ENCODE measurements at places on chromosomes 16 and 17.
A peak's percentile ranks its signal among the peaks of the same experiment; 100 is the strongest.

DNA sequence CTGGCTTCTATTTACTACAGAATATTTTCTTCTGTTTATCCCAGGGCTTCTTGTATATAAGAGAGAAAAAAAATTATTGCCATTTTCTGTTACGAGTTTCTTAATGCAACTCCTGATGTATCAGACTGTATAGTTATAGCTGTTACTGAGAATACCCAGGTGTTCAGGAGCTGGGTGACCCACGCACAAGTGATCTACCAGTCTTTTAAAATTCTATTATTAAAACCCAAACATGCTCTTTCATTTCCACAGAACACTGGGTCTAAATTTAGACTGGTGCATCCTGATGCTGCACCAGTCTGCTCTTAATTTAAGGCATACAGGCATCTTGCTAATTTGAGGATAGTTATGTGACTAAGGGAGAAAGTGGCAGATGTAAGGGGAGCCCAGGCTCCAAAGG lies 31.2 kb upstream of the NLRP1 start:
- no peak for DNase-seq

GRCh38 chr17:73262676-73263642 lies 1.3 kb upstream of the CPSF4L start:
- DNase-seq = no peak

DNA sequence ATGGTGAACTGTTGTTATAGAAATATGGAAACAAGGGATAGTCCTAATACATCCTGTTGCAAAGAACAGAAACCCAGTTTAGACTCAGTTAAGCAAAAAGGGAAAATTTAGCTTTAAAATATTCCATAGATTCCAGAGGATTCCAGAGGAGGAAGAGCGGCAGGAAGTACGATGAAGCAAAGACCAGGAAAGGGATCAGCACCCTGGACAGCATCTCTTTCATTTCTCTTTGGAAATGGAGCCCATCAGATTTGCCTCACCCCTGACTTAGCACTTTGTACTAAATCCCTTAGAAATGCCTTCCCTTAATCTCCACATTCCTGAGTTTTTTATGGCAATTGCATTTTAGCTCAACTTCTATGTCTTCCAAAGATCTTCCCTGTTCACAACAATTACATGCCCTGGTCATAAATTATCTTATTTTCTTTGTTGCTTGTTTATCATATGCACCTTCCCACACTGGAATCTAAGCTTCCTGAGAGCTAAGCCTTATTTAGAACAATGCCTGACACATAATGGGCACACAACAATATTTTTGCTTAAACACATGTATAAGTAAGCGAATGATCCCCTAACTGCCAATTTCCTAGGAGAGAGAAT lies 150.0 kb upstream of the RBFOX1 start:
- no peak for DNase-seq

DNA sequence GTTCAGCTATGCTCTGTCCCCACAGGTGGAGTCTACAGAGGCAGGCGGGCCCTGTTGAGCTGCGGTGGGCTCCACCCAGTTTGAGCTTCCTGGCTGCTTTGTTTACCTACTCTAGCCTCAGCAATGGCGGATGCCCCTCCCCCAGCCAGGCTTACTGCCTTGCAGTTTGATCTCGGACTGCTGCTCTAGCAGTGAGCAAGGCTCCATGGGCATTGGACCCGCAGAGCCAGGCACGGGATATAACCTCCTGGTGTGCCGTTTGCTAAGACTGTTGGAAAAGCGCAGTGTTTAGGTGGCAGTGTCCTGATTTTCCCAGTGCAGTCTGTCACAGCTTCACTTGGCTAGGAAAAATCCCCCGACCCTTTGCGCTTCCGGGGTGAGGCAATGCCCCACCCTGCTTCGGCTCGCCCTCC lies 89.1 kb downstream of the BCAS3 start:
- DNase-seq = peak; percentile 38

DNA sequence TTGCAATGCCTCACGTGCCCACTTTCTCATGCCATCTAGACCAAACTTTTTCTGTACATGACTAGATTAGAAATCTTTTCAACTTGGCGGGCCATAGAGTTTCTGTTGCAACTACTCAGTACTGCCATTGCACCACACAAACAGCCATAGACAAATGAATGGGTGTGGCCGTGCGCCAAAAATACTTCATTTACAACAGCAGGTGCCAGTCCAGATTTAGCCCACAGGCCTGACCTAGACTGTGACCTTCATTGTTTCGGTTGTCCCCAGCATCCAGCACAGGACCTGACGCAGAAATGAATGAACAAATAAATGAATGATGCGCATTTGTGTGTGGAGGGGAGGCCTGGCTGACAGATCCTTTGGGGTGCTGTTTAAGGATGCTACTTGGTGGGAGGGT lies 14.3 kb upstream of the PDK2 start:
- DNase-seq = no peak

- no peak for DNase-seq
These were observed 693.5 kb upstream of the EEF2KMT start for GRCh38 chr16:5791011-5791657.

GRCh38 chr16:24869033-24869432 lies 23.3 kb downstream of the SLC5A11 start:
- no peak for DNase-seq

GRCh38 chr16:12801511-12802042 lies 2.1 kb downstream of the CPPED1 start:
- DNase-seq = no peak

DNA sequence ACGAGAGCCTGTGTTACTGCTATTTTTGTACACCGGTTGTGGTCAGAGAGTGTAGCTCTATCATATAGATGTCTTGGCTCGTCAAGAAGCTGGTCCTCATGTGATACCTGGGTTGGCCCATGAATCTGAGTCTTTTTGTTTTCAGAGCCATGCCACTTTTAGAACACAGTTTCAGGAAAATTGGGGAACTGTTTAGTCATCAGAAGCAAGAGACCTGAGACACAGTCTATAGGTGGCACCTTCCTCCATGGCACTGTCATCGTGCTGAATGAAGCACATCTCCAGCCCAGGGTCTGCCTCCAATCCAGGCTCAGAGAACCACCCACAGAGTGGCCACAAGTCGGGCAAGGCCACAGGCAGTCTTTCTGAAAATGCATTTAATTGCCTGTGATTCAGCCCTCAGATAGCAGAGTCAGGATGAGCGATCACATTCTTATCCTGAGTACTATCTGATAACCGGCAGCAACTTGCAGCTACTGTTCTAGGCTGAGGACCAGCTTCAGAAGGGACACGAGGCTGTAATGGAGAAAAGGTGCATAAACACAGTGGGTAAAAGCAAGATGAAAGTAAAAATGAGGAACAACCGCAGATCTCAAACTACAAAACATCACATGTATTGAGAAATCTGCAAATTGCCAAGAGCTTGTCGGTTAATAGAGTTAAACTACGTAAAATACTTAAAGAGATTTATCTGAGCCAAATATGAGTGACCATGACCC lies 14.2 kb upstream of the HAPSTR1 start:
- DNase-seq = no peak

GRCh38 chr16:3881499-3881990 lies 1.0 kb upstream of the CREBBP start:
- no peak for DNase-seq

GRCh38 chr16:76490036-76490639 lies 212.9 kb downstream of the CNTNAP4 start:
- no peak for DNase-seq

DNA sequence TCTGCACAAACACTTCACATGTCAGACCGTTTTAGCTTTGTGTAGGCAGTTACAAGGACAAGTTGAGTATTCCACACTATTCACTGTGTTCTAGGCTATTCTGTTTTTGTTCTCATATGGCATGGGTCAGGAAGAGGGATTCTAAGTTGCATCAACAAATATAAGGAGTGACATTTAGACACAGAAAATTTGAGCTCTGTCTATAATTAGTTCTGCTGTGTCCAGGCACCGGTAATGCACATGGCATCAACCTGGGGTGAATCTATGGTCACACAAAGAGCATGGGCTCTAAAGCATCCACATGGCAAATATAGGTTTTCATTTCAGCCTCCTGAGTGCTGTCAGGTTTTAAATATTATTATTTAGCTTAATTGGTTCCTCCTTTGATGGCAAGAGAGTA lies 130.4 kb upstream of the PMFBP1 start:
- DNase-seq = no peak

GRCh38 chr17:9283909-9284308 lies 262.6 kb downstream of the NTN1 start:
- DNase-seq = no peak

- no peak for DNase-seq
These were observed 42.1 kb downstream of the TMEM114 start for GRCh38 chr16:8548166-8548565.

- DNase-seq = no peak
These were observed 3.2 kb upstream of the CDK5RAP3 start for GRCh38 chr17:47967607-47968252.

DNA sequence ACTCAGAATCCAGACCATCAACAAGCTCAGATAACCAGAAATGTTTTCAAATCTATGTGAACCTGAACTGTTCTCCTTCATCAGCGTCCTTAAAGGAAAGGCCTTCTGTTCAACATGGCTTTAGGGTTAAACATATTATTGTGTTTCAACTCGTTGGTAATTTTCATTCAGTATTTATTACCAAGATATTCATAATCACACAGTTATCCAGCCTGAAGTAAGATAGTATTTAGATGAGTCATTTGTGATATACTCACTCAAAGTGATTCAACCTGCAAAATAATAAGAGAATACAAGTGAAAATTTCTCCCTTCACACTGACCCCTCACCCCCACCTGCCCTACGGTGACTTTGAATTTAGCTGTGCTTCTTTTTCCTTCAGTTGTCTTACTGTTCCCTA lies 3.0 kb downstream of the CYLD start:
- no peak for DNase-seq

GRCh38 chr17:82836823-82837357 lies 2.9 kb downstream of the ZNF750 start:
- DNase-seq = no peak

- no peak for DNase-seq
These were observed 6.6 kb upstream of the IGFBP4 start for GRCh38 chr17:40436636-40437035.

DNA sequence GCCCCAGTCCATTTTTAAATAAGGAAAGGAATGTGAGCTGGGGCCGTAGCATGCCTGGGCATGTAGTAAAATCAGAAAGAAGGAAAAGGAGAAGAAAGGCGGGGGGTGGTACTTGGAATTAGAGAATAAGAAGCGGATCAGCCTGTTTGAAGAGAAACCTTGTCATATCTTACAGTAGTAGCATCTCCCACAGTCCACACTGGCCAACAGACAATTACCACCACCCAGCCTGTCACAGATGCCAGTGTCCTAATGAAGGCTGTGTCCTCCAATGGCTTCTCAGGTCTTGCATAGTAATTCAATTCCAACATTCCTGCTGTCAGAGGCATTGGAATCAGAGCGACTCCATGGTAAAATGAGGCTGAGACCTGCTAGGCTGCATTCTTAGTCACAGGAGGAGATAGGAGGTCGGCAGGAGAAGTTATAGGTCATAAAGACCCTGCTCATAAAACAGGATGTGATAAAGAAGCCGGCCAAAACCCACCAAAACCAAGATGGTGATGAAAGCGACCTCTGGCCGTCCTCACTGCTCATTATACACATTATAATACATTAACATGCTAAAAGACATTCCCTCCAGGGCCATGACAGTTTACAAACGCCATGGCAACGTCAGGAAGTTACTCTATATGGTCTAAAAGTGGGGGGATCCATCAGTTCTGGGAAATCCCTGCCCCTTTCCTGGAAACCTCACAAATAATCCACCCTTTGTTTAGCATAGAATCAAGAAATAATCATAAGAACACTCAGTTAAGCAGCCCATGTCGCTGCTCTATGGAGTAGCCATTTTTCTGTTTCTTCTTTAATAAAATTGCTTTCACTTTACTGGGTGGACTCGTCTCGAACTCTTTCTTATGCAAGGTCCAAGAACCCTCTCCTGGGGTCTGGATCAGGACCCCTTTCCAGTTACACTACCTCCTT lies 9.6 kb upstream of the AKAP10 start:
- DNase-seq = no peak

DNA sequence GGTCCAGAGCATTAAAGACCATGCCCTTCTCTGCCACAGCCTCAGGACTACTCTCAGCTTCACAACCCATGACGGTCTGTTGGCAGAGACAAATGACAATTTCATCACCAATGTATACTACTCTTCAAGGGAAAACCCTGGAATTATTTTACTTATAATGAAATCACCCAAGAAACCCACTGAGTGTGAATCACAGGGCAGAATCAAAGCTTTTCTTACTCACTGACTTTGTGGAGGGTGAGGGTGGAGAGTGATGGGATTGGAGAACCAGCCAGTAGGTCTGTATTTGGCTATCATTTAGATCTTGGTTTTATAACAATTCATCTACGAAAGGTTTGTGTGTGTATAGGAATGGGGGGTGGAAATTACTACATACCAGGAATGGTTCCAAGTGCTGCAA lies 442.6 kb downstream of the SHISA9 start:
- DNase-seq = no peak

GRCh38 chr16:68128577-68129305 lies 43.6 kb downstream of the NFATC3 start:
- no peak for DNase-seq

DNA sequence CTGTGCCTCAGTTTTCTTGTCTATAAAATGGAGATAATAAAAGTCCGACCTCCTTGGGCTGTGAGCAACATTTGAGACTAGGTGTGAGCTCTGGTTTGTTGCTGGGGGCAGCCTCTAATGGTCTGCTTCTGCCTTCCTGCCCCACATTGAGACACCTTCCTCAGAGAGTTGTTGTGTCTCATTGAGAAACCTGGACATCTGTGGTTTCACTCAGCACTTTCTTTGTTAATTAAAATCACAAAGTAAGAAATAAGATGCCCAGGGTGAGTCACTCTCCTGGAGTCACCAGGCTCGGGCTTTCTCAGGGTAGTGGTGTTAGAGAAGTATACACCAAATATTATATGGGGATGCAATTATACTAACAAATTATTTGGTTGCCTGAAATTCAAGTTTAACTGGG lies 389.2 kb upstream of the SALL1 start:
- DNase-seq = no peak

DNA sequence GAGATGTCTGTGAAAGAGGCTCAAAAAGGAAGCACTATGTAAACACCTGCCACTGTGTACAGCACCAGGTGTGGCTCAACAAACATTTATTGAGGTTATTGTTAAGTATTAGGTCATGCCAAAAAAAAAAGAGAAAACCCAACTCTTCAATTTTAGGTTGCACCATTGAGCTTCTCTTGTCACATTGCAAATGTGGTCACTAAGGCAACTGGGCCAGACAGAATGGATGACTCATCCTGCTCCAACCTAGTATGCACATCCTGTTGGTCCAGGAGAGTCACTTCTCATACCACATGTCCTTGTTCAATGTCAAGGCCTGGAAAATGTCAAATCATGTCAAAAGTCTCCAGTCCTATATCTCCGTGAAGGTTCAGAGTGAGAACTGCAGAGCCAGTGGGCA lies 25.0 kb downstream of the HOXB1 start:
- DNase-seq = peak; percentile 70
